ENCODE measurements at places on chromosomes 5 and 9. TPM values are rescaled to one million over a fixed set of nuclear protein-coding genes. Genes with fewer than 3 reads are reported as not detected.

GRCh38 chr5:33867241-33867640 is 24.5 kb downstream of the ADAMTS12 start:
- no peaks in the 10 kb centered on the region for H3K4me1 ChIP-seq
- H3K36me3 ChIP-seq: no peaks in the 10 kb centered on the region
- H3K27ac ChIP-seq: no peak overlapping the region
- no peak for DNase-seq

GRCh38 chr5:122237906-122238305 is 74.1 kb upstream of the SNCAIP start:
- H3K36me3 ChIP-seq: no peaks in the 10 kb centered on the region
- H3K27me3 ChIP-seq: no peaks in the 10 kb centered on the region
- H3K4me1 ChIP-seq: no peaks in the 10 kb centered on the region
- H3K4me3 ChIP-seq: no peak overlapping the region
- no peak for DNase-seq
- no peak overlapping the region for H3K27ac ChIP-seq

DNA sequence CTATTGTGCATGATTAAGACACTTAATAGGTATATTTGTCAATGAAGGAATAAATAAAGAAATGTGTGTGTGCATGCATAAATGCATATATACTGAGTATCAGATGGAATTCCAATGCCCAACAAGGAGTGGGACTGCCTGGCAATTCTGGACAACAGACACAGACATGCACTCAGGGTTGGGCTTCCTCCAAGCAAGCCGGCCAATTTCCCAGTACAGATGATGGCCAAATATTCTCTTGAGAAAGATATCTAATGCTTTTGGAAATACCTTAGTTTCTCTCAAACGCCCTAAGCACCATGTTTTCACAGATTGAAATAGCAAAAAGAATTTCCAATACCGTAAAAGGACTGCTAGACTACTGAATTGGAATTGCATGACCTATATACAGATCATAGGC is 11.1 kb downstream of the FTMT start:
- H3K36me3 ChIP-seq: no peaks in the 10 kb centered on the region
- H3K27ac ChIP-seq: no peak overlapping the region
- H3K4me3 ChIP-seq: no peak overlapping the region
- no peaks in the 10 kb centered on the region for H3K4me1 ChIP-seq
- DNase-seq: no peak

- no peaks in the 10 kb centered on the region for H3K27me3 ChIP-seq
- H3K36me3 ChIP-seq: no peaks in the 10 kb centered on the region
- no peak overlapping the region for H3K4me3 ChIP-seq
- H3K27ac ChIP-seq: no peak overlapping the region
These were observed 231.3 kb downstream of the NPR3 start for GRCh38 chr5:32942225-32942989.

DNA sequence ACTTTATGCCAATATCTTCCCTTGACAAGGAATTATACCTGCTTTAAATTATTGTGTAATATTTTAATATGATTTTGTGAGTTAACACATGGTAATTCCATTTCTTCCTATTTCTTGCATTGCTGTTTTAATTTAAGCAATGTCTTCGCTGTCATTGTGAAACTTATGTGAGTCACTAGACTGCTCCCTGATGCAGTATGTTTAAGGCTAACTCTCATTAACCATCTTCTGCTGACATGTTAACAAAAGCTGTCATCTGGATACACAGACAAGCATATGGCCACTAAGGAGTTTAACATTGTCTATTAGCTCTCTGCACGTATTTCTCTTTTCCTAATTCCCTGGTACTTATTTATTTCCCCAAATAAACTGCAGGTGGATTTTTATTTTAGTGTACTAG is 980.8 kb upstream of the CTNND2 start:
- H3K4me1 ChIP-seq: no peaks in the 10 kb centered on the region
- H3K36me3 ChIP-seq: no peaks in the 10 kb centered on the region
- no peaks in the 10 kb centered on the region for H3K27me3 ChIP-seq
- DNase-seq: no peak
- H3K4me3 ChIP-seq: no peak overlapping the region
- H3K27ac ChIP-seq: no peak overlapping the region

DNA sequence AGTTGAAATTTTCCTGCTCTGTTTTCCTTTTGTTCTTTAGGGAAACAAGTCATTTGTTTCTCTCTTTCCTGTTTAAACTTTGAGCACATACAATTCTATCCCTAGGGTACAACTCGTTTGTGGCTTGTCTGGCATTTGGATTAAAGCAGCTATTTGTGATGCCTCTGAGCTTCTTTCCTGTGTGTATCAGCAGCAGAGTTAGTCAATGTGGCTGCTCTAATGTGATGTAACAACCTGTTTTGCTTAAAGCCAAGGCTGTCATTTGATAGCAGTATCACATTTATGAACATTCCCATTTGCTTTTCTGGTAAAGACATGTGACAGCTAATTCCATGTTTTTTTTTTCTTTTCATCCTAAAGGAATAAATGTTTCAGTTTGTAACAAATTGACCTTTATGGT is 314.3 kb upstream of the CHD1 start:
- H3K4me3 ChIP-seq: no peak overlapping the region
- no peak for DNase-seq
- H3K4me1 ChIP-seq: no peaks in the 10 kb centered on the region
- H3K27ac ChIP-seq: no peak overlapping the region

DNA sequence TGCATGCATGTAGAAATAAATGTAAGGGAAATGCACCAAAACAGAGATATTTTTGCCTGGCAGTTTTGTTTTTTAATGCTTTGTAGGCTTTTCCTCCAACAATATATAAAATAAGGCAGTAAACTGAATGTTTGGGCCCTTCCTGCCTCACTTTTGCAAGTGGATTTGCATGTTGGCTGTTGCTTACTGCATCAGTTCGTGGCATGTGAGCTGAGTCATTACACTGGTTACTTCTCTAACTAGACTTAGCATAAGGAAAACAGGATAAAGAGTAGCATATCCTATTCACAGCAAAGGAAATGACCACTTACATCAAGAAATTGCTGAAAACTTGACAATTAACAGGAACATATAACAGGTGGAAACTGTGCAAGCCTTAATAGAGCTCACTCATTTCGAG is 113.4 kb downstream of the TLE1 start:
- H3K4me1 ChIP-seq: no peaks in the 10 kb centered on the region
- H3K27ac ChIP-seq: no peak overlapping the region
- H3K36me3 ChIP-seq: peaks cover under 1% of the 10 kb centered on the region
- no peak for DNase-seq
- H3K4me3 ChIP-seq: no peak overlapping the region

DNA sequence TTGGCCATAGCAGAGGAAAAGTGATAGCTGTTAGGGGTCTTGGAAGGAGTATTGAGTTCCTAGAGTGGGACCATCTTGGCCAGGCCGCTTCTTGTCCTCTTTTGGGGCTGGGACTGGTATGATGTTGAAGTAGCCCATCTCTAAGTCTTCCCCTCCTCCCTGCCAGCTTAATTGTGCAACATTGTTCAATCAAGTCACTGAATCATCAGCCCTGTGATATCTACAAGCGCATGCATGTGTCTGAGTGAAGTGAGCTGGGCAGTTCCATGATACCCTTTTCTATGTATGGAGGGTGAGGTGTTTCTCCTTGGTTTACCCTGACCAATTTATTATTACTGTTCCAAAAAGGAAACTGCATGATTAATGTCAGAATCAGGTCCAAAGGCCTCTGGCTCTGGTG is 112.2 kb downstream of the C9orf152 start:
- no peaks in the 10 kb centered on the region for H3K27me3 ChIP-seq
- H3K4me3 ChIP-seq: no peak overlapping the region
- no peaks in the 10 kb centered on the region for H3K36me3 ChIP-seq
- no peaks in the 10 kb centered on the region for H3K4me1 ChIP-seq
- no peak for DNase-seq

The BRINP1 gene
- 20.3 TPM for total RNA-seq

The SPTLC1 gene
- total RNA-seq: 64.2 TPM

The PALM2AKAP2 gene
- total RNA-seq: 11.8 TPM

Data from H1 (cell line).